Frontal cortex (tissue), 4 donors: ENCODE measurements at places on chromosomes 11 and 22.

DNA sequence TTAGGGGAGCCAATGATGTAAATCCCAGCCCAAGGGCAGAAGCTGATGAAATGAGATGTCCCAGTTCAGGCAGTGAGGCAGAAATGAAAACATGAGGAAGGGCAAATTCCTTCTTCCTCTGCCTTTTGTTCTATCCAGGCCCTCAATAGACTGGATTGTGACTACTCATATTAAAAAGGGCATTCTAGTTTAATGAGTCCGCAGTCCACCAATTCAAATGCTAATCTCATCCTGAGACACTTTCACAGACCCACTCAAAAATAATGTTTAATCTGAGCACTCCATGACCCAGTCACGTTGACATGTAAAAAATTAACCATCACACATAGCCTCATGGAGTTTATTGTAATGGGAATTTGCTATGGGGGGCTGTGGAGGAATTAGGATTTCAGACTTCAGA lies 717.9 kb downstream of the OPCML start:
- DNase-seq = no peak

GRCh38 chr11:112795911-112796649 lies 165.1 kb upstream of the NCAM1 start:
- DNase-seq = no peak

- peak; percentile 83 for DNase-seq
Measured at GRCh38 chr11:73335204-73335923, 27.3 kb downstream of the ARHGEF17 start.

GRCh38 chr11:68044145-68044813 lies 5.5 kb downstream of the TCIRG1 start:
- DNase-seq = no peak

- DNase-seq = no peak
Measured at GRCh38 chr11:126853732-126854131, 146.8 kb downstream of the KIRREL3 start.

DNA sequence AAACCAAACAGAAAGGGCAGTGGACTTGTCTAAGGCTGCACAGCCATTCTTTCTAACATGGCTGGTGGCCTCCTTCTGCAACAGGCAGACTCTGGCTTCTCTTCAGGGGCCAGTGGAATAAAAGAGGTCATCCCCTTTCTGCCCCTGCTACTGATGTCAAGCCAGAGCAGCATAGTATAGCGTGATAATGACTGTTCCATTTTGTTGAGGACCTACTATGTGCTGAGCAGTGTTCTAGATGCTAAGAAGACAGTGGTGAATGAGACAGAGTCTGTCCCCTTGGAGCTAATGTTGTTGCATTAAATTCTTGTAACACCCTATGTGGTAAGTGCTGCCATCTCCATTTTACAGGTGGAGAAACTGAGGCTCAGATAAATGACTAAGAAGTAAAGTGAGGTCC lies 15.7 kb upstream of the SYT7 start:
- DNase-seq = no peak

DNA sequence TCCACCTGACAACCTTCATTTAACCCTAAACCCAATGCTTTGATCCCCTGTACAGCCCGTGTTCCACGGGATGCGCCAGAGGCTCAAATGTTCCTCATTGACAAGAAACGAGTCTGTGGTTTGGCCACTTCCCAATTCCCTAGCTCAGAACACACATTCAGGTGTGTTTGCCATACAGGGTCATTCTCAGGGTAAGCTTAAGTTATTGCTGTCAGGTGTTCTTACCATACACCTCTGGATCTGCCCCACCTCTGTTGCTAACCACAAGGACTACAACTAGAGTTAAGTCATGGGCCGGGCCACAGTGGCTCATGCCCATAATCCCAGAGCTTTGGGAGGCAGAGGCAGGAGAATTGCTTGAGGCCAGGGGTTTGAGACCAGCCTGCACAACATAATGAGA lies 45.6 kb upstream of the POLD3 start:
- DNase-seq = no peak

DNA sequence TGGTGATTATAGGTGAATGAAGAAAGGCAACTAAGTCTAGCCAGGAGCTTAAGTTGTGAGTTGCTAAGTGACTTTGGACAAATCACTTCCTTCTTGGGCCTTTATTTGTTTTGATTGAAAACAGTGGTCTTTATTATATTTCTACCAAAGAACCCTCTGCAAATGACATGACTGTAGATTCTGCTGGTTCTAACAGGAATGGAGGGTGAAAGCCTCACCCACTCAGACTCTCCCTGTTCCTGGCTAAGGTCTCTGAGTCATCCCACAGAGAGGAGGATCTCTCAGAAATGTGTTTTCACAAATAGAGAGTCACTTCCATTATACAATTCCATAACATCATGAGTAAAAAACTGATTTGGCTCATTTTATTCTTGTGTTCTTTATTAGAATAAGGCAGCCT lies 583.9 kb upstream of the LRRC4C start:
- no peak for DNase-seq

DNA sequence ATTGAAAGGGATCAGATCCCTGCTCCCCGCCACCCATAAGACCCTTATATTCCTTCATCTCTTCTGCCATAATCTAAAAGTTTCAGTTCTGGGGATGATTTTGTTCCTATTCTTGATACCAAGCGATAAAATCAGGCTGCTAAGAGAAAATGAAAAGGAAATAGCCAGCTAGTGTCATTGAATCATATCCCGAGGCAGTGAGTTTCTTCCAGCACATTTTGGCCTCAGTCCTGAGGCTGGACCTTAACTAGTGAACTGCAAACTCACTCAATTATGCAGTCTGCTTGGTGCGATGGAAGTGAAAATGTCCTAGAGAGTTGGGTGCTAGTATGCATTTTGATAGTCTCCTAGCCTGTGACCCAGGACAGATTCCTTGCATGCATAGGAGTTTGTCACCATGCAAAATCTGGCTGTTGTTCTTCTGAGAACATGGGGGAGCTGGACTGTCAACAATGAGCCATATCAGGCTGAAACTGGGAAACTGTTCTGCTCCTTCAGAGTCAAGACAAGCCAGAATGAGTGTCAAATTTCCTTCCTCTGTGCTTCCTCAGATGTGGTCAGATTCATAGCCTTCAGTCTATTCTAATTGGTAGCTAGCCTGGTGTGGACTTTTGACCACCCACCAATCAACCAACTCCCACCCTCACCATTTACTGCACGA lies 102.9 kb downstream of the CCDC81 start:
- DNase-seq = no peak

DNA sequence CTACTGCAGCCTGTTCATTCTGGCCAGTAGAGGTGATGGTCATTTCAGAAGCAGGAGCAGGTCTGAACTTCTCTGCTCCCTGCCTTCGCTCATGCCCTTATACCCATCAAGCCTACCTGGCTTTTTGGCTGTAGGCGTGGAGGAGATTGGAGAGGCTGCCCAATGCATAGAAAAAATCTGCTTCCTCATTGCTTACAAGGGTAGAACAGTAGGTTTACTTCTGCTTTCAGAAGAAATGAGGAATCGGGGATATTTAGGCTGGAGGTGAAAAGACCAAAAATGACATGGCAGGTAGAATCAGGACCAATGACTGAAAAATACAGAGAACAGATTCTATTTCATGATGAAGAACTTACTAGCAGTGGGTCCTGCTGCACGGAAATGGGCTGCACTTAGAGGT lies 72.9 kb upstream of the YWHAH start:
- no peak for DNase-seq

DNA sequence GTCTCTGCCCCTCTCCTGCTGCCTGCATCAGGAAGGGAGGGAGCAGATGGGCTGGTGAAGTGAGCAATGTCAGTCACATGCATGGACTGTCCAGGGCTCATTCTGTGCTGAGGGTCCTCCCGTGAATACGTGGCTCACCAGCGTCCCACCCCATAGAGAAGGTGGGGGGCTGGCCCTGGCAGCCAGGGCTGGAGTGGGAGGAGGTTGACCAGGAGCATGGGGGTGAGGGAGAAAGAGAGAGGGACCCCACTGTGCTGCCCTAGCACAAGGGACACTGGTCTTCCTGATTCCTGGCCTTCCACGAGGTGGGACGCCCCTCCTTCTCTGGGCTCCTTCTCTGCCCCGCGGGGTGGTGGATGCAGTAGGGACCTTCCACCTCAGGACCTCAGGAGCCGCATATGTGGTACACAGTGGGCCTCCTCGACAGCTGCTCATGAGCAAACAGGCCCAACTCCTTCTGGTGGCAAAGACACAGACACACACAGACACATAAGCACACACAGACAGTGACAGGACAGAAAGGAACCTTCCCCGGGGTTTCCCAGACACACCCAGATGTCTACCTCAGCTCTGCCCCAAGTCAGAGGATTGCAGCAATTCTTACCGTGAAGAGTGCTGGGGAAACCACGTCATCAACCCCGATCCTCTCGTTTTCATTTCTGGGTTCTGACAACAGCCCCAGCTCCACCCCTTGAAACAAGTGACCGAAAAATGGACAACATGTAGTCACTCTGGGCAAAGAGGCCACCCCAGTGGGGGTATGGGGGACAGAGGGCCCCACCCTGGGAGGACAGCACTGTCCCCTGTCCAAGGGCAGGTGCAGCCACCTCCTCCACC lies 3.6 kb upstream of the APOBEC3A start:
- no peak for DNase-seq

GRCh38 chr11:67437082-67437808 lies at the start of gene PTPRCAP:
Gene PTPRCAP (minus strand): TSS chr11:67437682. CDS start chr11:67437619, 63 bp downstream.
- DNase-seq = no peak

GRCh38 chr11:90809581-90809980 lies 586.7 kb upstream of the CHORDC1 start:
- no peak for DNase-seq

GRCh38 chr11:113533425-113533698 lies 58.2 kb upstream of the DRD2 start:
- no peak for DNase-seq

GRCh38 chr11:32187111-32187510 lies 96.2 kb downstream of the RCN1 start:
- no peak for DNase-seq

DNA sequence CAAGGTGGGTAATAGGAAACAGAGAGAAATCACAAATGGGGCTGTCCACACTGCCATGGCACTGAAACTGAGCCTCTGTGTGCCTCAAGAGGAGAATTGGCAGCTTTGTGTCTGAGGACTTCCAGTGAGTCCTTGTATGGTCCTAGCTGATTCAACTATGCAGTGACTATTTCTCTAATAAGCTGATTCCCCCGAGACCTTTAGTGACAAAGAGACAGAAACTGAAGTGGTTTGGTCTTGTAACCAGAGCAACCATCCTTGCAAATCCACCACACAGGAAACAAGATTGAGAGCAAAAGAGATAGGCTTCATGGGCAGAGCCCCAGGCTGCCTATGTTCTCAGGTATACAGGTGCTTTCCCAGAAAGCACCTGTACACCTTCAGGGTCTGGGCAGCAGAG lies 1038.5 kb downstream of the NTM start:
- DNase-seq = no peak
